Activated CD4-positive, alpha-beta T cell treated with anti-CD3 and anti-CD28 coated beads, Interleukin-10, Interleukin-2, amounts not matched to agents 100 ng/mL and 50 ng/mL, durations not matched to agents 16 hours and 8 hours (primary cell): ENCODE measurements at places on chromosomes 5 and 9.

GRCh38 chr5:38426986-38427950, 129.2 kb downstream of the LIFR start:
- no peak for DNase-seq

DNA sequence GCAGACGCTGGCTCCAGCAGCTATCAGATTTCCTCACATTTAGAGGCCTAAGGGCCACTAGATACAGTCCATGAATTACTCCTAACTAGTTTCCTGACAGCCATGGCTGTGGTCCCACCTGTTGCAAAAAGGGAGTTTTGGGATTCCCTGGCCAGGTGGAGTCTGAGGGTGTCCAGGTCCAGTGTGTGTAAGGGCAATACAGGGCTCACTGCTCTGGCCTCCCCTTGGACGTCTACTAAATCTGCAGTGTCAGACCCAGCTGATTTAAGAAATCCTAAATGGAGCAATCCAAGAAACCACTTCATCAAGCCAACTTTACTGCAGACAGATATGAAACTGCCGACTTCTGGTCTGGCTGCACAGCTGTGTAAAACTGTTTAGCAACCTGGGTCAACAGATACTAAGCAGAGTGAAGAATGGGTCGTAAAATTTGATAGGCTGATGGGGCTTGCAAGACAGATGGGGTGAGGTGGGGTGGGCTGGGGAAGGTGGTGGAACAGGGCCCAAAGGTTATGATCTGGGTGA, 116.4 kb downstream of the GADD45G start:
- DNase-seq, result no peak

DNA sequence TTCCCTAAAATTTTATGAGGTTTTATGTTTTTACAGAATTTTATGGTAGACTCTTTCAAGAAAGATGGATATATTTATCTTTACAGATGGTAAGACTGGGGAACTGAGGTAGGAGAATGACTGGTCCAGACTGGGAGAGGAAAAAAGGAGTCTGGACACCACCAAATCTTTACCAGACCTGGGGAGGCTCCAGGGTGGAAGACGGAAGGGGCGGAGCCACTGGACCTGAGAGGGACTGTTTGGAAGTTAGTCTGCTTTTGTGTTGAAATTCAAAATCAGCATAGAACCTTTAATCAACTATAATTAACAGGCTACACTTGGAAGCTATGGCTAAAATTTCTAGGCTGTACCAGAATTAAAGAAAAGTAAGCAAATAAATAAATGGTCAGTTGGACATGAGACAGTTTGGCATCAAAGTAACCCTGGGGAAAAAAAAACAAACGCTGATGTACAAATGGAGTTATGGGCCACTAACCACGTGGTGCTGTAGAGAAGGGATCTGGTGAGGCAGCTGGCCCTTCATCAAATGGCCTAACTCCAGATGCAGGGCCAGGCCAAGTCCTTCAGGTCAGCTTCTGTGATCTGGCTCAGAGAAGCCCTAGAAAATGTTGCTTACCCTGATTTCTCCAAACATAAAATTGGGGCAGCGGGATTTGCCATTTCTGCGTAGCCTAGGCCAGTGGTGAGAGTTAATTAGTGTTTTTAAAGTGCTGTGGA, 155.1 kb downstream of the ARSB start:
- no peak for DNase-seq

- DNase-seq, result no peak
Observed at GRCh38 chr5:761059-761771, 23.3 kb downstream of the ZDHHC11B start.

DNA sequence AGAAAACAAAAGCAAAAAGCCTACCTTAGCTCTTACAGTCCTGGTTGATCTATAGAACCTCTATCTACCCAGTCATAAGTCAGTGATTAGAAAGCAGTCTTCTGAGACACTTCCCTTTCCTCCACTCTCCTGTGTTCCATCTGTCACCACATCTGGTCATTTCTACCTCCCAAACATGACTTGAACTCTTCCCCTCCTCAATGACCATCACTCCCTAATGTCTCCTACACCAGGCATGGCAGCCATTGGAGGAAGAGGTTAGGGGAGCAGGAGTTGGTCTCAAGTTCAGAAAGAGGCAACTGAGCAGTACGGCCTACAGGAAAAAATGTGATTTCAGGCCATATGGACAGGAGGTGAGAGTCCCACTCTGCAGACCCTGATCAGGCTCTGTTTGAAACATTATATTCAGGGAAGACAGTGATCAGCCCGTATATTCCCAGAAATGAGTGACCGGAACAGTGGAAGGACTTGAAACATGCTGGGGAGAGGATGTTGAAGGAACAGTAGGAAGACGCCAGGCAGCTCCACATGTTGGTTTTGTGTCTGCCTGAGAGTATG, 12.0 kb downstream of the ABLIM3 start:
- no peak for DNase-seq

DNA sequence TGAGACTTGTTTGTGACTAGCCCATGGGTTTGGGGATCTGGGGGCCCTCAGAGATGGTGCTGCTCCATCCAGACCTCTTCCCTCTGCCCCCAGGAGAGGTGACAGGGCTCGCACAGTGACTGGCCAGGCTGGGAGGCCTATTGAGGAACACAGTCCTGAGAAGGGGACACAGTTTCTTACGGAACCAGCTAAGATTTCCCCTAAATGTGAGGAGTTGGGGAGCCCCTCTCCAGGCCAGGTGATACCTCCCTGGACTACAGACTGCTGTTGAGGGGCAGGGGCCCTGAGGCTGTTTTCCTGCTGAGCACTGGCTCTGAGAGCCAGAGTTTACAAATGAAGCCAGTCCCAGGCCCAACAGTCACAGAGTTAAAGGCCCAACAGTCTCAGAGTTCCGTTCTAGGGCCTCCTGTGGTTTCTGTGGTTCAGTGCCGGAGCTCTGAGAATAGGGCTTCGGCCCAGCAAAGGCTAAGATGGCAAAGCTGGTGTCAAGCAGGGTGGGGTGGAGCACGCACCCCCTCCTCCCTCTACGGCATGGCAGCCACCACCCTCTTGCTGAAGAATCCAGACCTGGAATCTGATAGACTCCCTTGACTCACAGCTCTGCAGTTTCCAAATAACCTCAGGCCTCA, 1.1 kb upstream of the SEMA4D start:
- peak; percentile 84 for DNase-seq

- no peak for DNase-seq
Observed at GRCh38 chr5:76704131-76704663, 11.7 kb upstream of the F2R start.

DNA sequence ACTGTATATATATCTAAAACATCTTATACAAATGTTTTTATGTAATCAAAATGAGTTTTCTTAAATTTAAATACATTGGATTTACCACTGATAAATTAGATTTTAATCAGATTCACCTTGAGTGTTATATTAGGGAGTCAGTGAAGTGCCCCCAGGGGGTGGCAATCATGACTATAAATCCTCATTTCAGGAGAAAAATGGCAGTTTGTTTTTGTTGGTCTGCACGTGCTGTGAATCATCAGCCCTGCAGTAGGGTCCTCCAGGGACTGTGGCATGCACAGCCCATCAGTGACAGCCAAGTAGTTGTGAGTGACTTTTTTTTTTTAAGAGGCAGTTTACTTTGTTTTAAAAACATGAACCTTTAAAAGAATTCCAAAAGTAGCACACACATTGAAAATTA, 65.2 kb downstream of the ZSWIM6 start:
- DNase-seq, result no peak

- no peak for DNase-seq
Observed at GRCh38 chr9:135035781-135036760, 51.4 kb upstream of the OLFM1 start.

GRCh38 chr9:93207326-93207814, 23.4 kb downstream of the WNK2 start:
- DNase-seq, result no peak

- DNase-seq, result no peak
Observed at GRCh38 chr5:96819806-96820205, 12.1 kb upstream of the ERAP1 start.

GRCh38 chr5:61342071-61342501, 10.0 kb downstream of the ZSWIM6 start:
- DNase-seq, result no peak

- no peak for DNase-seq
Observed at GRCh38 chr9:131608493-131609037, 63.2 kb downstream of the PRRT1B start.

GRCh38 chr5:62139741-62140140, 166.3 kb upstream of the KIF2A start:
- no peak for DNase-seq

GRCh38 chr9:129221233-129221632, 43.2 kb upstream of the IER5L start:
- DNase-seq, result no peak

DNA sequence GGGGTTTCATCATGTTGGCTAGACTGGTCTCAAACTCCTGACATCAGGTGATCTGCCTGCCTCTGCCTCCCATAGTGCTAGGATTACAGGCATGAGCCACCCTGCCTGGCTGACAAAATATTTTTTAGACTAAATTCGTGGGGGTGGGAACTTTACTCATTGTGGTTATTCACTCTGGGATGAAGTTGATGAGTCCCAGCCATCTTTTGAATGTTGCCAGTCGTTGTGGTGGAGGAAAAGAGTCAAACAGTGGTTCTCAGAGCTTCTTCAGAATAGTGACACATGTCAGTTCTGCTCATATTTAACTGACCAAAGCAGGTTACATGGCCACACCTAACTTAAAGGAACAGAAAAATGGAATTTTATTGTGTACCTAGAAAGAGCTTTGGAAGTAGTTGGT, 6.9 kb downstream of the SREK1 start:
- peak; percentile 15 for DNase-seq

DNA sequence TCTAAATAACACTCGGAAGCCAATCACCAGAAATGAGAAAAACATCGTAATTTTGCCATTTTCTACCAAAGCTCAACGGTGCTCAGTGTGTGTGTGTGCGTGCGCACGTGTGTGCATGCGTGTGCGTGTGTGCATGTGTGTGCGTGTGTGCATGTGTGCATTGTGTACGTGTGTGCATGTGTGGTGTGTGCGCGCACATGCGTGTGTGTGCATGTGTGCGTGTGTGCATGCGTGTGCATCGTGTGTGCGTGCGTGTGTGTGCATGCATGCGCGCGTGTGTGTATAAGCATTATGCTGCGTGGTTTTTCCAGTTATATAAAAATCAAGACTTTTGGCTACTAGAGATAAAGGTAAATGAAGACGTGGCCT, 165.0 kb downstream of the DAB2IP start:
- DNase-seq, result no peak

DNA sequence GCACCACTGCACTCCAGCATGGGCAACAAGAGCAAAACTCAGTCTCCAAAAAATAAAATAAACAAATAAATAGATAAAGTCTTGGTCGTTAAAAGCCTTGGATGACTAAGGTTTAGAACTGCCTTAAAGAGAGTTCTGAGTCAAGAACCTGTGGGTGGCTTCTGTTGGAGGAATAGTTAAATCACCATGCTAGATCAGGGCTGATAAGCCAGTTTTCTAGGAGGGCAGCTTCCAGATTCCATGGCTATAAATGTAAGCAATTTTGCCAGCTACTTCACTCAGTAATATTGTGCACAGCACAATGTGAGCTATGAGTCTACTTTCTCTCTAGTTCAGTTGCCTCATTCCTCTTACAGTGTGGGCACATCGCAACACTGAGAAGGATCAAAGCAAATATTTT, 242.1 kb upstream of the NUDT12 start:
- DNase-seq, result no peak

- no peak for DNase-seq
Observed at GRCh38 chr5:139120521-139120920, 77.6 kb downstream of the SIL1 start.

DNA sequence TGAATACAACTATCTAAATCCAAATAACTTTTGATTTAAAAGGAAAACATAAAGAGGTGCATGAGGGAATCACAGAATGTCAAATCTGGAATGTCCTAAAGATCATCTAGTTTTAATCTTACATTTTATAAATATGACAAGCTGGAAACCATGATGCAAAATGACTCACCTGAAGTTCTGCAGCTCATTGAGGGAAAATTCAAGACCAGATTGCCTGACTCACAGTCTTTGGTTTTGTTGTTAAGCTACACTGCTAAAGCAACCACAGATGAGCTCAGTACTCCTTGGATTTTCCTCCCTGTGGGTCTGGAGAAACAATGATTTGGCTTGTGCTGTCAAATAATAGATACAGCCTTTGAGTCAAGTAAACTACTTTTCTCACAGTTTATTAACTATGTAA, 19.1 kb upstream of the EDIL3 start:
- no peak for DNase-seq

GRCh38 chr9:14179449-14179848, 134.5 kb downstream of the NFIB start:
- no peak for DNase-seq

GRCh38 chr5:35854248-35854647, 2.4 kb upstream of the IL7R start:
- peak; percentile 89 for DNase-seq

DNA sequence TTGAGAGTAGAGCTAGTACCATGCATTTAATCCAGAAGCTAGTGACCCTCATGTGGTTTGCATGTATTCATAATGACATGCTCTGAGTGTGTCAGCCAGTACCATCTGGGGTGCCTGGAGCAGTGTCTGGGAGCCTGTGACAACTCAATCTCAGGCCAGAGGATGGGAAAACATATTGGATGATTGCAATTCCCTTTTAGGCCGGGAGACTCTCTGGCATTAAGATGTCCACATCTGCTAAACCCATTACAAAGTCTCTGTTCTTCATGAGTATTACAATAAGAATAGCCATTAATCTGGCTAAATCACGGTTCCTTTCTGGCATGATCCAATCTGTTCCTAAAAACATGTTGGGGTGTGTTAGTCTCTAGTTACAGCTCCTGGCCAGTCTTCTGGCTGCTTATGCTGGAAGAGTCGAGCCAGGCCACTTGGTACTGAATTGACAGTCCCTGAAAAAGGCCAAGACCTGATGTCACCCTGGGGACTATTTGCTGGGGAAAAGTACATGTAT, 475.7 kb downstream of the ENC1 start:
- DNase-seq, result no peak
